HT1080 (cell line): ENCODE measurements at places on chromosomes 1 and 21. TPM values are rescaled to one million over a fixed set of nuclear protein-coding genes. Genes with fewer than 3 reads are reported as not detected.

The PLA2G2D gene
- not detected in 2 replicates for total RNA-seq

The ATP6V1G3 gene
- total RNA-seq: not detected in 2 replicates

The CFHR2 gene
- total RNA-seq: not detected in 2 replicates

The CFAP45 gene
- total RNA-seq: 3.9 and 4.2 TPM in 2 replicates

The ADAM30 gene
- total RNA-seq: not detected in 2 replicates
